ENCODE measurements at places on chromosomes 16 and 17.

DNA sequence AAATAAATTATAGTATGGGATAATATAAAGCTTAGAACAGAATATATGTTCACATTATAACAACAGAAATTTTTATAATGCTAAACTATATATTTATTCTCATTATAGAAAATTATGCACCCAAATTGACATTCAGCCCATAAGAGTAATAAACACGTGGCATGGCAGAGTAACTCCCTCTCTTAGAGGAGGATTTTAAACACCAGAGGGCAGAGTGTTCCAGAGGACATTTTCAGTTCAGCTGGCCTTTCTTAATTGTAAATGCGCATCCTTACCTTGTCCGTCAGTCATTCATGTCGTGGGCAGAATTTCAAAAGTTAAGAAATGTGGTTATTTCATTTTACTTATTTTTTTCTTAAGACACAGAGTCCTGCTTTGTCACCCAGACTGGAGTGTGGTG lies 147.1 kb downstream of the TANC2 start:
- DNase-seq: no peak

DNA sequence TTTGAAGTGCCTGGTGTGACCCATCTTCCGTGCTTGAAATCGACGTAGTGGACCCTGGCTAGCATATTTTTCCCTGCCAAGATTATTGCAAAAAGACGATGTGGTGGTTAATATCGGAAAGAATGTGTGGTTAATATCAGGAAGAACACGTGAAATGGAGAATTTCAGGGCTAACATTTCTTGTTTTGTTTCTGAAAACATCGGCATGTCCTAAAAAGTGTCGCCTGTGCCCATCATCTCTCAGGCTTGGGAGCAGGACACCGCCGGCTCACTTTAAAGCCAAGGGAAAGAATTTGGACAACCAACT lies 345 bp upstream of the DCXR start:
- no peak for DNase-seq

DNA sequence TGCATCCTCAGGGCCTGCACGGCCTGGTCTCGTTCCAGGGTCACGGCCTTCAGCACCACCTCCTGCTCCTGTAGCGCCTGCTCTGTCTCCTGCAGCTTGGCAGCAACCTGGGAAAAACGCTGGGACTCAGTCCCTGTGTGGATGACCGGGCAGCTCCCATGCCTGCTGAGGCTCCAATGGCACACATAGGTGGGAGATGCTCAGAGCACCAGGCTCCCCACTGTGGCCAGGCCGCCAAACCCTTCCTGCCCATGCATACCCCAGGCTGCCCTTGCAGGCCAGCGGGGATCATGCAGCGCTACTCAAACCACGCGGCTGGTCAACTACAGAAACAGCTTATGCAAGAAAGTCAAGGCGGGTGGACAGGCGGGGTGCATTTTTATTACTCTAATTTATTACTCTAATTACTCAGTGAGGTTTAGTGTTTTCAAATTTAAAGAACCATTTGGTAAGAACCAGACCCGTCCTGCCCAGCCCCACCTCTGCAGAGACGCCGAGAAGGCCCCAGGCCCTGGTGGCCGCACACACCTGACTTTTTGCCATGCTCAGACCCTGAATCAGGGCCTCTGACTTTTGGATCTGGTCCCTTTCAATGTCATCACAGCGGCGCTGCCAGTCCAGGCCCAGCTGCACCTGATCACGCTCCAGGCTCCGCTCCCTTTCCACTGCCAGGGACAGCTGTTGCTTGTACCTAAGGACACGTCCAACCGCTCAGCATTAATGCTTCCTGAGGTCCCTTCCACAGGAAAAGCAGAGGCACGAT lies 34.0 kb downstream of the CCDC57 start:
- DNase-seq: no peak

DNA sequence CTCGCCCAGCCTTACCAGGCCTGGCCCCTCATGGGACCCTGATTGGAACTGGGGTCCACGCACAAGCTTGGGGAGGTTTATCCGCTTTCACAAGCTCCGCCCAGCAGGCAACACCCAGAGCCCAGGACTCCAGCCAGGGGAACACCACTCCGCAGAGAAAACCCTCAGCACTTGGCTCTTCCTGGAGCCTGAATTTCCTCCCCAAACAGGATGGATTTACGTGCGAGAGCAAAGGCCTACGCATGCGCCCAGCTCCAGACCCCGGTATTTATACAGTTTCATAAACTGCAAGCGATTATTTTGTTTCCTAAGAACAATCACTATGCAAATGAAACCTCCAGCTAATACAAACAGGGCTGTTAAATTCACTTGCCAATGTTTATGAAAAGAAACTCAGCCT lies 22.8 kb downstream of the ZNF423 start:
- no peak for DNase-seq

DNA sequence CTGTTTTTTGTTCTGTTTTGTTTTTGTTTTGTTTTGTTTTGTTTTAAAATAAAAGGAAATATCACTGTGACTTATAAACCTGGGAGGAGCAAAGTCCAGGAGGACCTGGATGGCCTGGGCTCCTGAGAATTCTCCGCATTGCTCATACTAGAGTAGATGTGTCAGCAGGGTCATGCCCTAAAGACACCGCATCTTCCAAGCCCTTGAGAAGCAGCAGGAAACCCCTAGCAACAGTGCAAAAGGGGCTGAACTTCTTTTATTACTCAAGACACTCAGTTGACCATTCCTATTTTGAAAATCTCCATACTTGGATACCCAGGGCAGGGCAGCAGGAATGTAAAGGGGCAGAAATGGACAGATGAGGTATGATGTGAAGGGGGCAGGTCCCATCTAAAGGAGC lies 51.8 kb downstream of the SYT17 start:
- DNase-seq: no peak

- DNase-seq: no peak
Measured at GRCh38 chr17:8021565-8022359, 17.1 kb upstream of the ALOX15B start.

GRCh38 chr17:70378076-70378475 lies 208.7 kb downstream of the KCNJ2 start:
- no peak for DNase-seq

DNA sequence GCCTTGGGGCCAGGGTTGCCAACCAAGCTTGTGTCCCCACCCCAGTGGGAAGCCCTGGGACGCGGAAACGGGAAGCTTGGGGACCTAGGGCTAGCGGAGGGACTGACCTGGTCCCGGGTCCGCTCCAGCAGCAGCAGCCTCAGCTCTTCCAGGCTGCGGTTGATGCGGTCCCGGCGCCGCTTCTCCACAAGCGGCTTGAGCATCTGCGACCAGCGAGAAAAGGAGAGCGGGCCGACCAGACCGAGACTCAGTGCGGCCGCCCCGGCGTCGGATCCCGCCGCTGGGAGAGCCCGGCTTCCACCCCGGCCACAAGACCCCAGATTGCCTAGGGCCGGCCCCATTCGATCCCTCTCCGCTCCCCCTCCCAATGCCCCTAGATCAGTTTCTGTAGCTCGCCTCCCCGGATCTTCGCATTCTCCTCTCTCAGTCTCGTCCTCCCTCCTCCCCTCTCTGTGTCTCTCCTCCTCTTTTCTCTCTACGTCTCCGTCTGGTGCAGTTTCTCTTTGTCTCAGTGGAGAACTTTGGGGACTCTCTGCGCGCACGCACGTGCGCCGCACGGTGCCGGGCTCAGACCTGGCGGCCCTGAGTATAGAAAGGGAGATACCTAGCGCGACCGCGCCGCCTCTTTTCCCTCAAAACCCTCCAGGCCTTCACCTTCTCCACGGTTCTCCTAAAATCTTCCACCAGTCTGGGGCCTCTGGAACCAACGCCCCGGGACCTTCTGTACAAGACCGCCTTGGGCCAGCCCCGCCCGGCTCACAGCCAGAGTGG lies 797 bp downstream of the HES7 start:
- no peak for DNase-seq

DNA sequence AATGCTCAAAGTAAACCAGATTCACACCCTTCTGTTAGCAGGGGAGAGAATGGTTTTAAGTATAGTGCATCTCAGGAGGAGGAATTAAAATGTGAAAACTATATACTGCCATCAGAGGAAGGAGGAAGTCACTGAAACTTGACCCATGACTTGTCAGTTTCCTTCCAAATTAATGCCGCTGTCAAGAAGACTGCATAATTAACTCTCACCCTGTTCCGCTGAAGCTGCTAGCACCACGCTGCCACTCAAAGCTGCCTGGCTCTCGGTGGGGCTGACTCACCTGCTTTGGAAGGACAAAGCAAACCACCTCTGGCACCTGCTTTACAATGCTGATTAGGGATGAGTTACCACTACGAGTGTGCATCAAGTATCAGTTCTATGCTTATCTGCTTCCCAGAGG lies 37.8 kb upstream of the ULK2 start:
- no peak for DNase-seq

DNA sequence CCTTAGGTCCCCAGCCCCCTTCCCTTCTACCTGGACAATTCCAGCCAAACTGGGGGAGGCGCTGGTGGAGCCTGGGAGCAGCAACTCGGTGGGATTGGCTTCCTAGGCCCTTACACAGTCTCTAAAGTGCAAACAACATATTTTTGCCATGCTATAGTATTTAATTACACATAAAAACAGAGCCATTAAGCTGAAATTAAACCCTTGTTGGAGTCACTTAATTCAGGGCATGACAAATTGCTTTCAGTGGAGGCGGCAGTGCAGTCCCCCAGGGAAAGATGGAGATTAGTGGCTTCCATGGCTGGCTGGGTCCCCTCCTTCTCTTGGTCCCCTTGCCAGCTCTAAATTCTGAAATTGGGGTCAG lies 17.3 kb downstream of the IGFBP4 start:
- DNase-seq: no peak

GRCh38 chr16:89315791-89316581 lies 98.5 kb downstream of the ZNF778 start:
- DNase-seq: peak; percentile 78

GRCh38 chr17:64218066-64218465 lies 45.0 kb downstream of the TEX2 start:
- DNase-seq: no peak

DNA sequence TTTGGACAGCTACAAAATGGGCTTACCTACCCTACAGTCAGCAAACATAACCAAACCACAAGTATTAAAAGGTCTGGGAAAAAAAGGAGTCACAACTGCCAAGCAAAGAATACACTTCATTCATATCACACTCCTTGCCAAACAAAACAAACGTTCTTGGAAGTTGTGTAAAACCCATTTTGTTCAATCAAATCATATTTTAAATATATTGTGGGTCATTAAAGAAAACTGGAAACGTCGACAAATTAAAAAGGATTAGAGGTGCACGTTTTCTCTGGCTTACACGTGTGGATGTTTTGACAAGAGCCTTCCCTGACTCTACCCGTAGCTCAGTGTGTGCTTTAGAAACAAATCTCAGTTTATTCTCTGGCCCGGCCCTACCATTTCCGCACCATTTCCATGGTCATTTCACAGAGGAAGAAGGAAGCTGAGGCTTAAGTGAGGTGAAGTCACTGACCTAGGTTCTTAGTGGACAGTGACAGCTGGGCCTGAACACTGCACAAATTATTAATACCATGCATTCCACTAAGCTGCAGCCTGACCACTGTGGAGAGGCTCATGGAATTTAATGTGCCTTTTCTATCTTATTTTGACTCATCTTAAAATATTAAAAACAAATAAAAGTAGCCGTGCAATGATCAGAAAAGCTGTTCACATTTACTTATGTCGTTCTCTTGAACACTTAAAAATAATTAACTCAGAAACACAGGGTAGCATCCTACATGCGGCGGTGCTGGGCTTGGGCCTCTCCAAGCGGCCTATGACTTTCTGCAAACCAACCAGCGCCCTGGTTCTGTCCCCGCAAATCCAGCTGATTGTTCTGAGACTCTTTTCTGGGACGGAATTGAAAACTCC lies 968 bp downstream of the CEP112 start:
- peak; percentile 44 for DNase-seq

DNA sequence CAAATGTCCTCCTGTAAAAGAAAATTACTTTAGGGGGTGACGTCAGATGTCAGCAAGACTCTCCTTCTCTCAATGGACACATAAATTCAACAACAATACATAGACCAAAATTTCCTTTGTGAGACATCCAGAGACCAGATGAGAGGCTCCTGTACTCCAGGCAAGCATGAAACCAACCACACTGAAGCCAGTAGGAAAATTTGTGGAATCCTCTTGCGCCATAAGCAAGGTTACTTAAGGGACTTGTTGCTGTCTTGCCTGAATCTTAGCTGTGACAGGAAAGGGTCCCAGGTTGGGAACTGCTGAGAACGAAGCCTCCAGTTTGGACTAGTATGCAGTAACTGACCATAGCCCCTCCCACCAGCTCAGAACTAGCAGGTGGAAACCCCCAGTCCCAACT lies 56.0 kb downstream of the CEP112 start:
- peak; percentile 19 for DNase-seq

GRCh38 chr17:17729620-17730249 lies 48.5 kb downstream of the RAI1 start:
- no peak for DNase-seq

GRCh38 chr17:79324194-79324593 lies 249.6 kb downstream of the ENGASE start:
- no peak for DNase-seq

GRCh38 chr17:2289878-2290478 lies 13.6 kb downstream of the SMG6 start:
- no peak for DNase-seq

DNA sequence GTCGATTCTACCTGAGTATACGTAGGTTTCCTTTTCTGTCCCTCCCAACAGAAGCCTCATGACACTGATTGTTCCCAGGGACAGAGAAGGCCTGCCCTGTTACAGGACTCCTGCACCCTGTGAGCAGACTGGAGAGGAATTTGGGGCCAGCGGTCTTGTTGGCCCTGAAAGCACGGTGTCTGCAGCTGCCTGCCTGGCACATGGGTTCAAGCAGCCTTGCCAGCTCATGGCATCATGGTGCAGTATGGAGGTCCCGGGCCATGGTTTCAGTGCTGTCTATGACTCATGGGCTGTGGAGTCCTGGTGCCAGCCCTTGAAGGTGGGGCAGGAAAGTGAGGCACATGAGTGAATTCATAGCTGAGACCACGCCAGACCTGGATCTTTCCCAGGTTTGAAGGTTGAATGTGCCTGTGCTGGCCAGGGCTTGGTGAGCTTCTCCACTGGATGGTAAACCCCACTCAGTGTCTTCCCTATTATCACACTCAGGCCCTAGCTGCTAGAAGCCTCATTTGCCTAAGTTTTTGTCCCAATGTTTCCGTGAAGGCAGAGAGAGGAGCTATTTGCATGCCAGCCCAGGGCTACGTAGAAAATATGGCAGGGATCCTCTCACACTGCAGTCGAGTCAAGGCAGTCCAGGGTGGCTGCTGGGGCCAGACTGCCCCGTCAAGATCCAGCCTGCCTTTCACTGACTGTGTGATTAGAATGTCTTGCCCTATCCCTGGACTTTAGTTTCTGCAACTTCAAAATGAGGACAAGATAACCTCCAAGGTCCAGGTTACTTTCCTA lies 277.2 kb upstream of the CCL2 start:
- no peak for DNase-seq

GRCh38 chr17:37642681-37643080 lies 565 bp downstream of the DDX52 start:
- DNase-seq: peak; percentile 16
